ENCODE measurements at places on chromosomes 7 and 10. TPM values are rescaled to one million over a fixed set of nuclear protein-coding genes. Genes with fewer than 3 reads are reported as not detected.

GRCh38 chr10:28594406-28594805, 61.5 kb downstream of the WAC start:
- no peak for DNase-seq

GRCh38 chr7:24963218-24963617, 16.8 kb downstream of the OSBPL3 start:
- no peak for DNase-seq

GRCh38 chr10:49634069-49634660, 20.3 kb downstream of the CHAT start:
- DNase-seq = no peak

GRCh38 chr10:84123362-84123761, 15.9 kb upstream of the GHITM start:
- DNase-seq = no peak

DNA sequence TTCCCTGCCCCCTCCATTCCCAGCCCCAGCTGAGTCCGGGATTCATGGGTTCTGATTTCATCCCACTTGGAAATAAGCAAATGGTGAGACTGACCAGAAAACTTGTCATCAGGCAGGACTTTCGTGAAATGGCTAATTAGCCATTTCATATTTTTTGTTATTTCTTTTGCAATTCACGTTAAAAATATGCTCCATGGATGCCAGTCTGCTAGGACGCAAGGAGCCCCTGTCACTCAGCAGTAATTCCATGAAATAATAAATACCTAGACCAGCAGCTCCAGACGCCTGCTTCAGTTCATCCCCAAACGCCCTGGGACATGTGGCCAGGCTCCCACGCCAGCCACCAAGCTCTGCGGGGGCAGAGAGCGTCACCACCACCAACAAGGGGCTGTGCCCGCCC, 111.0 kb downstream of the TRIL start:
- no peak for DNase-seq

- DNase-seq = no peak
Observed at GRCh38 chr7:141586878-141587277, 35.7 kb downstream of the AGK start.

The AKR1C8 gene
- 0.10 TPM for total RNA-seq

The KNDC1 gene
- total RNA-seq = 0.09 TPM

The SLC25A13 gene
- total RNA-seq = 39.2 TPM

The CALCR gene
- total RNA-seq = 0.17 TPM

The PNLIPRP1 gene
- total RNA-seq = not detected
